Activated naive CD8-positive, alpha-beta T cell treated with anti-CD3 and anti-CD28 coated beads, Interleukin-2, amount 10 ng/mL, durations not matched to agents 7 days and 5 days (primary cell): ENCODE measurements at places on chromosomes 16 and 17. TPM values are rescaled to one million over a fixed set of nuclear protein-coding genes. Genes with fewer than 3 reads are reported as not detected.
A peak's percentile ranks its signal among the peaks of the same experiment; 100 is the strongest.

Gene CXCL16
- total RNA-seq = 3.0 TPM

Gene HIGD1B
- total RNA-seq = not detected

Gene HOXB2
- 19.5 TPM for total RNA-seq

GRCh38 chr17:76046064-76046463 is 19.0 kb upstream of the EVPL start:
- no peak for DNase-seq

DNA sequence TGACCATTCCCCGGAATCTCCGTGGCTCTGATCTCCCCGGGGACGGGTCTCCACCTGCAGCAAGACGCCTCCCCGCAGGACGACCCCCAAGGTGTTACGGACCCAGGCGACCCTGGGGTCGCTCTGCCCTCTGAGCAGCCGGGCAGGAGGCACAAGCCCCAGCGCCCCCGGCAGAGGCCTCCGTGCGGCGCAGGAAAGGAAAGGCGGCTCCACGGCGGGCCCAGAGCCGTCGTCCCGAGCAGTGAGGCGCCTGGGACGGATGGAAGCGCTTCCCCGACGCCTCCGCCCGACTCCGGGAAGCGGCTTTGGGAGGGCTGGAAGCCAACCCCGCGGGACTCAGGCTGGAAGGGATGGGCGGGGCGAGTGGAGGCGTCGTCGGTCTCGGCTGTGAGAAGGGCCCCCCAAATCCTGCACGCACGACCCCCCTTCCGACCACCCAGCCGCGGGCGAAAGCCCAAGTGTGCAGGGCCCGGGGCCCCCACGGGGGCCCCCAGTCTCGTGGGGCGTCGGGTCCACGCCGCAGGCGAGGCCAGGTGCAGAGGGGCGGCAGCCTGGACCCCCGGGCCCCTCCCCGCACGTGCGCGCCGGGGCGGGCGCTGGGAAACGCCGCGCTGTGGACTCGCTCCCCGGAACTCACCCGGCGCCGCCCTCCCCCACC is 32.7 kb upstream of the RPH3AL start:
- DNase-seq = peak; percentile 50

- DNase-seq = no peak
These were observed 263.8 kb downstream of the HS3ST3A1 start for GRCh38 chr17:13337864-13338371.

DNA sequence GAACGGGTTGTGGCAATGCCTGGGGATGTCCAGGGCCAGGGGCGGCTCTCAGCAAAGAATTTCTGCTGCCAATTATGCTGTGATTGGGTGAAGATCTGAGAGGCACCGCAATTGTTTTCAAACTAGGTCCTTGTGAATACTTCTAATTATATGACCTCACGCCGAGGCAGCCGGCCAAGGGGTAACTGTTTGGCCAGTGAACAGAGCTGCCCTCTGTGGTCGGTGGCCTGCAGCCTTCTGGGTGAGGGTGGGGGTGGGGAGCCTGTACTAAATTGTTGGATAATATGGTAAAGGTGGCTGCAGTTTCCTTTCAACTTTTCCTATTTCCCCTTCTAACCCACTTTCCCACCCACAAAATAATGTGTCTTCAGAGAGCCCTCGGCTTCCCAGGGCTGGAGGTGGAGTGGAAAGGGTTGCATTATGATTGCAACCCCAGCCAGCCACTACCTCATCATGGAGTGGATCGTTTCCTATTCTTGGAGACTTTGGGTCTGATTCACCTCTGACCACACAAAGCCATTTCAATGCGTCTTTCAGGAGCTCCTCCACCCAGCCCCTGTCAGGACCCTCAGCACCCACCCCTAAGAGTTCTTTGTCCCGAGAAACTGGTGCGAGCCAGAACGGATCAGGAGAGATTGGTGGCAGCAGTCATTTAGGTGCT is 2.0 kb upstream of the DNAI2 start:
- DNase-seq = no peak
